ENCODE measurements at places on chromosomes 2 and 18. TPM values are rescaled to one million over a fixed set of nuclear protein-coding genes. Genes with fewer than 3 reads are reported as not detected.

Gene ACOXL
- not detected for polyA plus RNA-seq

DNA sequence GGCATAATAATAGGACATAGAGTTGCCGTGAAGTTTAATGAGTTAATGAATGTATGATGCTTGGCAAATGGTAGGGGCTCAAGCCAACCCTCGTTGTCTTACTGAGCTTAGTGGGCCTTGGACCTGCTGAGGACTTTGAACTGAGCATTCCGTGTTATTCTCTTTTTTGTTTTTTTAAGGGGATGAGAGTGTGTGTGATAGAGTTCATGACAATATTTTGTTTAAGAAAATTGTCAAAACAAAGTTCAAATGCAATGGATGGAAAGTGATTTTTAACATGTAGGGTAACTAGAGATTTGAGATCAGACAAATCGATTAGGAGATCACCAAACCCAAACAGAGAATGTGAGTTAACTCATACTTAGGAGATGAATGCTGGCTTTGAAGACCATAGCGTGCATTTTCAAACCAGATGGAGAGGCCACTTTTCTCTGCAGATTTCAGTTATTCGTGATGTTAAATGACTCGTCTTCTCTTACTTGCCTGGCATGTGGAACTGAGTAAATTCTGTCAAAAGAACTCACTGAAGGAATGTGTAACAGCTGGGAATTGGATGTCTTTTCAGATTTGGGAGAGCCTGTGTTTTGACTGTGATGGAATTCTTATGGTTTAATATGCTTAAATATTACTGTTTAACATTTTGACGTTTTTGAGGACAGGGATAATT lies 88.7 kb downstream of the NEDD4L start:
- no peak for DNase-seq
- no peak overlapping the region for H3K4me3 ChIP-seq

DNA sequence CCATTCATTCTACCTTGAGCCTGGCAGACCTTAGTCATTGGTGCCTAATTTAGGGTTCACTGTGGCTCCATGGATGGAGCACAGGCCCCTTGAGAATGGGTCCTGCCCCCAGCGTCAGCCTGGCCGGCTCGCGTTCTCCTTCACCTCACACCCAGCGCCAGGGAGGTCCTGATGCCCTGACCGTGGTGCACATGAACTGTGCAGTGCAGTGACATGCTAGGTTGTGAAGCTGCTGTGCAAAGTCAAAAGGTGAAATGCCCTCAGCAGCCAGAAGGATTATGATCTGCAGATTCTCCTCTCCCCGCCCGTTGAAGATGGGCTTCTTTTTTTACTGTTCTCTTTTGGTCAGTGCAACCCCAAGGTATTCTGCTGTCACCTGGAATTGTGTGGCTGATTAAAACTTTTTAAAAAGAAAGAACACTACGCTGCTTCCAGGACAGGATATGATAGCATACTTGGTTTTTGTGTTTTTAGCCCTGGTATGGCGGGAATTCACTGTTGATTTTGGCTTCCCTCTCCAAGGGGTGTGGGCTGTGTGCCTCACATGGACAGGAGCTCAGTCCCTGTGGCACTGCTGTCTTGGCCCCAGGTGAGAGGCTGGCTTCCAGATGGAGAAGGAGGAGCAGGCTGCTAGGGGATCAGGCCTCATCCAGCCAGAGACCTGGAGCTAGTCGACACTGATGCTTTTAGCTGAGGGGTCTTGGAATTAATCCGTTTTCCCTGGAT lies 49.4 kb upstream of the MCFD2 start:
- peaks cover 27% of the 10 kb centered on the region for H3K4me1 ChIP-seq
- peaks cover 8% of the 10 kb centered on the region for H3K36me3 ChIP-seq
- peak overlapping the region; percentile 64 for H3K27ac ChIP-seq
- no peak for DNase-seq

DNA sequence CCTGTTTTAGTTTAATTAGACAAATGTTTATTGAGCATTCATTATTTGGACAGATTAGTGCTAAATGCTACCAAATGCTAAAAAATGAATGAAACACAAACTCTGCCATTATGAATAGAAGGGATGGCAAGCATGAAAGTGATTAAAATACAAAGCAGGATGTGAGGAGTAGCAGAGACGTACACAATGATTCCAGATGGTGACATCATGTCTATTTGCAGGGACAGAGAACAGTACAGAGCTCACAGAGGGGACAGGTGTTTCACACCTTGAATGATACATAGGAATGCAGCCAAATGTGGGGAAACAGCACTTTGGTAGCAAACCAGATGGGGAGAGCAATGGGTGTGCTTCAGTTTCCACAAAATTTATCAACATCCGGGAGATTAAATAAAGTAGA lies 76.3 kb downstream of the CD226 start:
- no peaks in the 10 kb centered on the region for H3K4me1 ChIP-seq
- H3K36me3 ChIP-seq, result no peaks in the 10 kb centered on the region
- no peak for DNase-seq
- H3K27ac ChIP-seq, result no peak overlapping the region

Gene FAM228A
- polyA plus RNA-seq, result not detected

GRCh38 chr2:18976168-18976961 lies 382.1 kb downstream of the OSR1 start:
- DNase-seq, result no peak
- peaks cover 56% of the 10 kb centered on the region for H3K27me3 ChIP-seq
- no peaks in the 10 kb centered on the region for H3K36me3 ChIP-seq
- peaks cover 11% of the 10 kb centered on the region for H3K4me1 ChIP-seq
- no peak overlapping the region for H3K4me3 ChIP-seq

GRCh38 chr18:8812631-8813030 lies 107.3 kb downstream of the MTCL1 start:
- no peaks in the 10 kb centered on the region for H3K27me3 ChIP-seq
- peaks cover 28% of the 10 kb centered on the region for H3K36me3 ChIP-seq
- no peak for DNase-seq
- H3K4me1 ChIP-seq, result peaks cover 22% of the 10 kb centered on the region
- no peak overlapping the region for H3K4me3 ChIP-seq

Gene RAX
- polyA plus RNA-seq, result not detected

GRCh38 chr18:50138181-50139064 lies 56.5 kb downstream of the MYO5B start:
- H3K36me3 ChIP-seq, result no peaks in the 10 kb centered on the region
- H3K27me3 ChIP-seq, result peaks cover 51% of the 10 kb centered on the region
- H3K4me1 ChIP-seq, result no peaks in the 10 kb centered on the region
- H3K27ac ChIP-seq, result no peak overlapping the region

- no peak overlapping the region for H3K27ac ChIP-seq
- H3K36me3 ChIP-seq, result no peaks in the 10 kb centered on the region
- H3K4me1 ChIP-seq, result no peaks in the 10 kb centered on the region
- no peak overlapping the region for H3K4me3 ChIP-seq
- no peaks in the 10 kb centered on the region for H3K27me3 ChIP-seq
Measured at GRCh38 chr2:106851881-106852501, 34.0 kb downstream of the ST6GAL2 start.

DNA sequence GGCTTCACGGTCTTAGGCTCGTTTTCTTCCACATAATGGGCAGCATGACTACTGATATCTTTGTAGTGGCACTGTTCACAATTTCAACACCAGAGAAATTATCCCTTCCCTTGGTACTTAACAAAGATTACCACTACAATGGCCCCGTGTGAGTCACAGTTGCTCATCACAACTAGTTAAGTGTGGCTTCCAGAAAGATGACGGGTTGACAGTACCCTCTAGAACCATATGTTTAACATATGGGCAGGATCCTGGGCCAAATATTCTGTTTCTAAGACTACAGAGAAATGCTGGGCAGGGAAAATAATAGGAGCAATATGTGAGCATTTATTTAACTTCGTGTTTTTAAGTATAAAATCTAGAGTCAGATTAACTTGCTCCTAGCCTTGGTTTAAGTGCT lies 780.1 kb upstream of the LINC00305 start:
- H3K4me1 ChIP-seq, result no peaks in the 10 kb centered on the region
- no peak for DNase-seq
- H3K4me3 ChIP-seq, result no peak overlapping the region

GRCh38 chr2:111185361-111186022 lies 64.8 kb downstream of the BCL2L11 start:
- H3K4me1 ChIP-seq, result no peaks in the 10 kb centered on the region
- DNase-seq, result no peak
- H3K36me3 ChIP-seq, result no peaks in the 10 kb centered on the region
- H3K27me3 ChIP-seq, result peaks cover 6% of the 10 kb centered on the region
- no peak overlapping the region for H3K27ac ChIP-seq
- H3K4me3 ChIP-seq, result no peak overlapping the region

GRCh38 chr2:199751492-199752120 lies 99.4 kb downstream of the FTCDNL1 start:
- DNase-seq, result no peak
- H3K27ac ChIP-seq, result no peak overlapping the region
- H3K4me3 ChIP-seq, result no peak overlapping the region
- no peaks in the 10 kb centered on the region for H3K4me1 ChIP-seq
- peaks cover 34% of the 10 kb centered on the region for H3K27me3 ChIP-seq

- H3K4me3 ChIP-seq, result no peak overlapping the region
- H3K4me1 ChIP-seq, result no peaks in the 10 kb centered on the region
- peaks cover 12% of the 10 kb centered on the region for H3K27me3 ChIP-seq
- no peaks in the 10 kb centered on the region for H3K36me3 ChIP-seq
- no peak overlapping the region for H3K27ac ChIP-seq
- no peak for DNase-seq
Measured at GRCh38 chr2:149225446-149225845, 104.9 kb upstream of the LYPD6 start.

GRCh38 chr18:7191736-7192135 lies 39.2 kb upstream of the LRRC30 start:
- no peak for DNase-seq
- no peak overlapping the region for H3K4me3 ChIP-seq
- H3K36me3 ChIP-seq, result no peaks in the 10 kb centered on the region
- no peaks in the 10 kb centered on the region for H3K4me1 ChIP-seq

Gene CHRNG
- not detected for polyA plus RNA-seq

GRCh38 chr2:175684466-175684865 lies 317.6 kb downstream of the LNPK start:
- no peak overlapping the region for H3K4me3 ChIP-seq
- H3K27me3 ChIP-seq, result peaks cover 36% of the 10 kb centered on the region
- H3K36me3 ChIP-seq, result no peaks in the 10 kb centered on the region

DNA sequence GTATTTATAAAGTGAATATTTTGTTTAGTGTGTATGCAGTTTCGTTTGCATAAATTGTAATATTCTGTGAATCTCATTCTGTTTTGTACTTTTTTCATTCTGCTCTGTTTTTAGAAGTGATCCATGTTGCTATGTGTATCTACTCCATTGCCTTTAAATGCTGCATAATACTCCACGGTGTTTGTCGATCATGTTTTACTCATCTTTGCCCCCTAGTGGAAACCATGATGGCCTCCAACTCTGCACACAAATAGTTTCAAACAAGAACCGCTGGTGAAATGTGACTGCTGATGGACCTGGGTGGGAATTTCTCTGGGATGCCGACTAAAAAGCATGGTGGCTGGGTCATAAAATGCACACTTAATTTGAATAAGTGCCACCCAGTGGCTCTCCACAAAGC lies 32.0 kb upstream of the SKOR2 start:
- H3K27ac ChIP-seq, result no peak overlapping the region
- H3K4me1 ChIP-seq, result no peaks in the 10 kb centered on the region
- no peak for DNase-seq
- peaks cover 29% of the 10 kb centered on the region for H3K27me3 ChIP-seq
- no peaks in the 10 kb centered on the region for H3K36me3 ChIP-seq

GRCh38 chr2:191434072-191434471 lies 188.9 kb downstream of the MYO1B start:
- peaks cover 4% of the 10 kb centered on the region for H3K4me1 ChIP-seq
- H3K27ac ChIP-seq, result no peak overlapping the region
- H3K27me3 ChIP-seq, result peaks cover 5% of the 10 kb centered on the region
- H3K4me3 ChIP-seq, result no peak overlapping the region
- H3K36me3 ChIP-seq, result no peaks in the 10 kb centered on the region
- DNase-seq, result no peak

DNA sequence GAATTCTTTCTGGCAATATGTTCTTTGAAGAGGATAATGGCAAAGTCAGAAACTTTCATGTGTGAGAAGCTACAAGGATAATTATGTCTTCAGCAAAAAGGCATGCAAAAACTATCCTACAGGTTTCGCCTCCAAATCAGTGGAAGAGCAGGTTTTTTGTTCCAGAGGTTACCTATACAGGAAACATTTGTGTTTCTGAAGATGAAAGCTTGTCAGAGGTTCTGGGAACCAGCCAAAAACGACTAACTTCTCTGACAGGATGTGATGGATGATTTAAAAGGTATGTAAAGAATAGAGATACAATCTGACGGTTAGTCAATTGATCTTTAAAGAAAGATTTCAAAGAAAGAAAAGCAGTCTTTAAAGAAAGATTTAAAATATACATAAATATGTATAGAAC lies 37.6 kb downstream of the RND3 start:
- H3K27ac ChIP-seq, result no peak overlapping the region
- H3K36me3 ChIP-seq, result no peaks in the 10 kb centered on the region
- H3K27me3 ChIP-seq, result no peaks in the 10 kb centered on the region
- H3K4me3 ChIP-seq, result no peak overlapping the region
- no peak for DNase-seq

Gene TMEM150A
- polyA plus RNA-seq, result 11.8 TPM

DNA sequence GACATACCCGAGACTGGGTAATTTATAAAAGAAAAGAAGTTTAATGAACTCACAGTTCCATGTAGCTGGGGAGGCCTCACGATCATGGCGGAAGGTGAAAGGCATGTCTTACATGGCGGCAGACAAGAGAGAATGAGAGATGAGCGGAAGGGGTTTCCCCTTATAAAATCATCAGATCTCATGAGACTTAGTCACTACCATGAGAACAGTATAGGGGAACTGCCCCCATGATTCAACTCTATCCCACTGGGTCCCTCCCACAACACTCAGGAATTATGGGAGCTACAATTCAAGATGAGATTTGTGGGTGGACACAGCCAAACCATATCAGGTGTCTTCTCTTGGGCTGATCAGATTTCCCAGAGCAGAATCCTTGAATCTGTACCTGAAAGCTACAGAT lies 617.3 kb upstream of the ID2 start:
- H3K4me3 ChIP-seq, result no peak overlapping the region
- H3K27ac ChIP-seq, result no peak overlapping the region
- no peak for DNase-seq
- peaks cover 11% of the 10 kb centered on the region for H3K27me3 ChIP-seq
- H3K36me3 ChIP-seq, result no peaks in the 10 kb centered on the region

Gene SP110
- 218 TPM for polyA plus RNA-seq

- no peaks in the 10 kb centered on the region for H3K4me1 ChIP-seq
- H3K4me3 ChIP-seq, result no peak overlapping the region
- no peaks in the 10 kb centered on the region for H3K36me3 ChIP-seq
- DNase-seq, result no peak
- no peak overlapping the region for H3K27ac ChIP-seq
- H3K27me3 ChIP-seq, result no peaks in the 10 kb centered on the region
Measured at GRCh38 chr18:55841314-55841713, 253.3 kb upstream of the TCF4 start.

Gene CPS1
- polyA plus RNA-seq, result not detected

DNA sequence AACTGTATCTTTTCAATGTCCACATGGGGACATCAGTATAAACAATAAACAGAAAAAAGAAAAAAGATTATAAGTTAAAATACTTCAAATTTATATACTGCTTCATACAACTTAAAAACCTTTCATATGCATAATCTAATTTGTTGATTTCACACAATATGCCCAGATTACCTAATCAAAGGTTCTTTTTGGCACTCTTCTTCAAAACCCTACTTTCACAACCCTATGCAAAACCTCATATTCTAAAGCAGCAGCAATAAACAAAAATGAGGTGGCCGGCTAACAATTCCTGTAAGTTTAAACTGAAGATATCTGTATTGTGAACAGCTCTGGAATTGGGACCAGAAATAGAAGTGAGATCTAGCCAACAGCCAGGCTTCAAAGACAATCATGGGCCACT lies 28.6 kb downstream of the STK17B start:
- no peak for DNase-seq
- H3K27ac ChIP-seq, result peak overlapping the region; percentile 37
- peaks cover 29% of the 10 kb centered on the region for H3K4me1 ChIP-seq
- H3K4me3 ChIP-seq, result no peak overlapping the region
- peaks cover 29% of the 10 kb centered on the region for H3K36me3 ChIP-seq

Gene APLF
- polyA plus RNA-seq, result 2.1 TPM

Data from naive B cell (primary cell).